ENCODE measurements at places on chromosomes 2 and 18. TPM values are rescaled to one million over a fixed set of nuclear protein-coding genes. Genes with fewer than 3 reads are reported as not detected.

TTC39C gene
- total RNA-seq: 180 TPM

GREB1L gene
- total RNA-seq: not detected

- DNase-seq: no peak
These were observed 467.5 kb downstream of the XIRP2 start for GRCh38 chr2:167355821-167356220.

- DNase-seq: peak; percentile 61
These were observed 42.4 kb downstream of the SLC14A2 start for GRCh38 chr18:45657357-45658335.

DNA sequence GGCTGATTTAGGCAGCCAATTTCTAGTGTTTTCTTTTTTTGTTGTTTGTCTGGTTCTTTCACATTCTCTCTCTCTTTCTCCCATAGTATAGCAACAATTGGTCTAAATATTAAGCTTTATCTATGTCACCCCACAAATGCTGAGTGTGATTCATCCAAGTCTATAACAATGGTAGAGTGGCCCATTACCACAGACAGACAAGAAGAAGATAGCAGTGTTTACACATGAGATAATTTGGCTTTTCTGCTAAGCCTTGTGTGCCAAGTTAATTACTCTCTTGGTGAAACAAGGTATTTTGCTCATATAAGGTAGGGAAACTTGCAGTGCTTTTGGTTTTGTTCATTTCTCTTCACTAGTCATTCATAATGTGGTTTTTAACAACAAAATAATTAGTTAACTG lies 166.5 kb downstream of the SLC8A1 start:
- DNase-seq: no peak

DNA sequence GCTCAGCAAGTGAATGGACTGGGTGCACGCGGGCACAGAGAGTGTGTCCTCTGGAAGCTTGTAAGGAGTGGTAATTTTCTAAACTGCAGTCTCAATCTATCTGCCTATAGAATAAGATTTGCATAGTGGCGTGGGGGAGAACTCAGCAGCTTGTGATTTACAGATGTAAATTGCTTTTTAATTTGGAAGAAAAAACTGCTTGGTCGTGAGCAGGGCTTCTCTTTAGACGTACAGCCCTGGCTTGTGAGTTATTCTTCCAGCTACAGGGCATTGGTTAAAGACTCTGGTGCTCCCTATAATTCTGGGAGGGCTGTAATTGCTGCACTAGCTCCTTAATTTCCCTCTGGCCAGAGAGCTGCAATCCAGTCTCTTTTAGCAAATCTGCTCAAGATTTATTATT lies 84.9 kb downstream of the MARCO start:
- no peak for DNase-seq

- DNase-seq: no peak
These were observed 66.2 kb downstream of the MAIP1 start for GRCh38 chr2:200021449-200022114.

DNA sequence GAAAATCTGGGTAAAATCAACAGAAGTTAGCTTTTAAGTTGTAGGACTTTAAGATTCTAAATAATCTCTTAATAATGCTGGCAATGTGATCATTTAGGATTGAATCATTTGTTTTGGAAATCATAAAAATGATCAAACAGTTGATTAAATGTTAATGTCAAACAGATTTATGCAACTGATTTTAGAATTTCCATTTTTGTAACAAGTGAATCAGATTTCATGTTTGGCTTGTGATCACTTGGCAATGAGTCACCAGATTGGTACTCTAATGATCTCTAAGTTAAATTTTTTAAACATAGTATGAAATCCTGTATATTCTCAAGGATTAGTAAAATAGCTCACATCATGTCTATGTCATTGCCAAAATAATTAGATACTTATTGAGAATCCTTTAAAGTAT lies 50.1 kb upstream of the UNC80 start:
- DNase-seq: no peak
